SK-N-SH treated with all-trans-retinoic acid at 6 μM for 48 hours (cell line): ENCODE measurements at places on chromosomes 6 and 20.

DNA sequence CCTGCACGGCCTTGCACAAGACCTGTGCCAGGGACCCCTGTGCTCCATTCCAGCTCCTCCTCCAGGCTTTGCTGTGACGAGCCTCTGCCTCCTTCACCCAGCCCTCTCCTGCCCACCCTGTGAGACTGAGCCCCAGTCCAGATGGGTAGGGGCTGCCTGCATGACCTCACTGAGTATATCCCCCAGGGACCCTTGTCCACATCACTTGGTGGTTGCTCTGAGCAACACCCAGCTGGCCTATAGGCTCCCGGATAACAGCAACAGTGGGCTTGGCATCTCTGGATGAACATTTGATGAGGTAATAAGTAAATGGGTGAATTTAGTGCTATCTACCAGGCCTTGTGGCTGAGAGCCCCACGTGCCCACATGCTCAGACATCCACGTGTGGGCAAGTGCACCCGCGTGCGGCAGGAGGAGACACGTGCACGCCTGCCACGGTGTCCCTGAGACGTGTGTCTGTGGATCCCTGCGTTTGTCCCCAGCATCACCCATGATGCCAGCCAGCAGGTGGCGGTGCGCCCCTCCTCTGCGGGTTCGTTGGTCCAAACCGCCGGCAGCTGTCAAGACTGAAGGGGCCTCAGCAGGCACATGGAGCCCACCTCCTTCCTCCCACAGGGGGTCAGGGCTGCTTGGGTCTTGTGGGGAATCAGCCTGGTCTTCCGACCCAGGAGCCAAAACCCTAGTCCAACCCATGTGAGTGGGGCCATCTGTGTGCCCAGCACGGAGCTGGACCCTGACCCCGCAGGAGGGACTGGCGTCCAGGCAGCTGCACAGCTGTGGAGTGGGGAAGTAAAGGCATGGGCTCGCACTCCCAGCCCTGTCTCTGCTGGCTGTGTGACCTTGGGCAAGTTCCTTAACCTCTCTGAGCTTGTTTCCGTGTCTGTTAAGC is 45.9 kb downstream of the FGD2 start:
- peak; percentile 94 for ATAC-seq

GRCh38 chr6:101125380-101125971 is 244.3 kb upstream of the ASCC3 start:
- ATAC-seq = no peak

- no peak for ATAC-seq
These were observed 25.4 kb downstream of the SLC17A9 start for GRCh38 chr20:62977613-62978560.

GRCh38 chr6:20711518-20711917 is 177.3 kb downstream of the CDKAL1 start:
- ATAC-seq = no peak

GRCh38 chr20:43798291-43799149 is 71.7 kb upstream of the GTSF1L start:
- ATAC-seq = peak; percentile 39

GRCh38 chr20:36988494-36988966 is 37.0 kb upstream of the SAMHD1 start:
- no peak for ATAC-seq
